Iris pigment epithelial cell (primary cell): ENCODE measurements at places on chromosomes 11 and 22.

DNA sequence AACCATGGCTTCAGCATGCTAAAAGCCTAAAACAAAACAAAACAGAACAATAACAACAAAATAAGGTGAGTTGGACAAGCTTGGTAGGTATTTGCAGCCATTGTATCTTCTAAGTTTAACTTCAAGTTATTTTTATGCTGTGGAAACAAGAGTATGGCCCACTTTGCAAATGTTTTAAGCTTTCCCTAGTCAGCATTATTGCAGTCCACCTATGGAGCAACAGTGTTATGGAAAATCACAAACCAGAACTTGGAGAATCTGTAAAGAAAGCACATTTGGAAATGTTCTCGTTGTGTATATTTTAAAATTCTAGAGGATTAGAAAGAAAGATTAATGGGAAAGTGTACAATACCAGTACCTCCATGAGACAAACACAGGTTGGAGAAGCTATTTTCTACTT, 7.4 kb upstream of the SLC5A12 start:
- DNase-seq: no peak

- peak; percentile 32 for DNase-seq
These were observed 7.1 kb downstream of the TRIOBP start for GRCh38 chr22:37703906-37704305.

DNA sequence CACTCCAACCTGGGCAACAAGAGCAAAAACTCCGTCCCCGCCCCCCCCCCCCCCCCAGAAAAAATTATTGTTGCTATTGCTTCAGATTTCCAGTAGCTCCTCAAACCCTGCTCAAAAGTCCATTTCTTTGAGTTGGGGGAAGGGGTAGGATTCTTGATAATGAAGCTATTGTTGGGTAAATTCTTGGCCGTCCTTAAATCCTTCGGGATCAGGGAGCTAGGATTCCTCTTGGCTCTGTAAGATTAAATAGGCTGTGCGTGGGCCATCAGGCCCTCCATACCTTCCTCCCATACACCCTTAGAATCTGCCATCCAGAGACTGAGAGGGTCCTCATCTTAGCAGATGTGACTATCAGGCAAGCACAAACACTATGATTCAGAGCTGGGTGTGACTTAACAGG, 16.4 kb downstream of the YWHAH start:
- DNase-seq: no peak

DNA sequence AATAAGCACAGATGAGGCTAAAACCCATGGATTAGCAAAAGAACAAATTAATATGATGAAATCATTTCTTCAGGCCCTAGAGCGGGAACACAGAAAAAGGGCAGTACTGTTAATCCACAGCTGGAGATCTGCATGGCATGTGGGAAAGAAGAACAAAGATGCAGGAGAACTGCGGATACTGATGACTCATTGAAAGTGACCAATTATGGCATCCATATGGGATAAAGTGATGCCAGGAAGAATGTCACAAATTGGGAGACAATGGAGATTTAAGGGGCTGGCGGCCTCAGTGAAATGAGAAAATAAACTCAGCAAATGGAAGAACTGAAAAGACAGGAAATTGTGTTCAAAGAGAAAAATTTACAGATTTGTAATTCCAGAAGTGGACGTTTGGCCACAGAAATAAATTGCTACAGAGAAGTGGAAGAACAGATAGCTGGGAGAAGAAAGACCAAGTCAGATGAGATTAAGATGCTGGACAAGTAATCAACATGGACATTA, 39.4 kb downstream of the SIK3 start:
- DNase-seq: peak; percentile 40

DNA sequence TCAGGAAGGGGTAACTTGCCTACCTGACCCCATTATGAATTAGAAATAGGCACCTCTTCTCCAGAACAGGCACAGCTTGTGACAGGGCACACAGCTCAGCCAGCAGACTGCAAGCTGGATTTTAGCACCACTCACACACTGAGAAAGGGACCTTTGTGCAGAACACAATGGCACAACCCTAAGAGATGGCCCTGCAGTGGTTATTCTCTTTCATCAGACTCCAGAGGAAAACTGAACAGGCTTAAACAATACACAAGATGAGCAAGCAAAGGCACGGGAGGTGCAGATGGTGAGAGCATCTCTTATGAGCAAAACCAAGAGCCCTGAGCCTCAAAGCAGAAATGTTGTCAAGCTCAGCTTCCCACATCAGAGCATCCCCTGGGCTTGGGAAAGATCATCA, 93.8 kb upstream of the LRRC55 start:
- no peak for DNase-seq

- no peak for DNase-seq
These were observed 16.5 kb downstream of the RDX start for GRCh38 chr11:110279881-110280280.

- peak; percentile 99 for DNase-seq
These were observed 5.3 kb upstream of the MALAT1 start for GRCh38 chr11:65493367-65494176.

GRCh38 chr11:498297-499181, 8.5 kb downstream of the RNH1 start:
- no peak for DNase-seq
